Tibial artery (tissue), 4 donors: ENCODE measurements at places on chromosomes 2 and 18.

DNA sequence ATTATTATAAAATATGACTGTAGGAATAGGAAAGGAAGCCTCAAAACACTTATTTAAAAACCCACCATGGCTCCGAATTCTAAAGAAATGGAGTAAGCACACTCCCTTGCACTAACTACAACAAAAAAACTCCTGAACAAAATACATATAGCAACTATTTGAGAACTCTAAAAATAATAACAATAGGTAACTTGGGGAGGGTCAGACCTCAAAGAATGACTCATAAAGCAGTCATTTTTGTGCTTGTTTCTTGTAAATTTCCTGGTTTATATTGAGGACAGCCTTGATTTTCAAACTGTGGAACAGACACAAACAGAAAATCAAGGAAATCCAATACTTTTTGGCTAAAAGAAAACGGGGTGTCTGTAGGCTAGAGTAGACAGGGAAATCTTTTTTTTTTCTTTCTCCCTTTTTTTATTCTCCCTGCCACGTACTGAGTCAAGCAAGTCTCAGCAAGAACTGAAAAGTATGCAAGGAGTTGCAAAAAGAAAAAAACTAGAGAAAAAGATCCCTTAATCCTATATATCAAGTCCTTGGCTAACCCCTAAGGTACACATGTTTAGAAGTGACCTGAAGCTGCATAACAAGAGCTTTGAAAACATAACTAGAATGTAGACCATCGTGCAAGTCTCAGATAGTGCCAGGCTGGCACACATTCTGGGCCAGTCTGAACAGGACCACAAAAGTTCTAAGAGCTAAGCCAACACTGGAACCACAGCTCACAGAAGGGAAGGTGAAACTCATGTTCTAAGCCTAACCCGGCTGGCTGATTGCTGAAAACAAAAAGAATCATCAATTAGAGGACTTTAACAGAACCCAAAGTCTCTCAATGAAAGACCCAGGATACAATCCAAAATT lies 403.1 kb upstream of the LYPD1 start:
- DNase-seq = no peak
- H3K27ac ChIP-seq = no peak overlapping the region
- H3K36me3 ChIP-seq = no peaks in the 10 kb centered on the region
- H3K4me3 ChIP-seq = no peak overlapping the region

DNA sequence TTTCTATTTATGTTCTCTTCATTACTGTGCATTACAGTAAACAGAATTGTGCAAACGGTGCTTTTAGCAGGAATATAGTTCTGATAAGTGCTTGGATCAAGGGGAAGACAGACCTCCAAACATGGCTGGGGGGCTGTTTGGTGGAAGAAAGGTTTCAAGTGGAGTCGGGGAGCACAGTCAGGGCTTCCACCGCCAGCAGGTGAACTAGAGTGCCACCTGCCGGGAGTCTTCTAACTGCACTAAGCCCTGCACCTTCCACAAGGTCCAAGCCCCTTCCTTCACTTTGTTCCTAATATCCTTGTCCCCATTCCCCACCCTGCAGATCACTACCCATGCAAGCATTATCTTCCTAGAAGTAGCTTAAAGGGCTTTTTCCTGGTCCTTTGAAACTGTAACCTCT lies 11.1 kb downstream of the ONECUT2 start:
- no peak overlapping the region for H3K4me3 ChIP-seq
- DNase-seq = no peak

- no peak overlapping the region for H3K4me3 ChIP-seq
- no peak for DNase-seq
- no peaks in the 10 kb centered on the region for H3K4me1 ChIP-seq
- H3K27me3 ChIP-seq = no peaks in the 10 kb centered on the region
These were observed 28.0 kb downstream of the STAT4 start for GRCh38 chr2:191122638-191123294.

GRCh38 chr2:169641464-169641863 lies 52.7 kb downstream of the CFAP210 start:
- peaks cover 12% of the 10 kb centered on the region for H3K36me3 ChIP-seq
- no peaks in the 10 kb centered on the region for H3K4me1 ChIP-seq
- no peak overlapping the region for H3K4me3 ChIP-seq
- H3K27me3 ChIP-seq = no peaks in the 10 kb centered on the region
- no peak for DNase-seq

DNA sequence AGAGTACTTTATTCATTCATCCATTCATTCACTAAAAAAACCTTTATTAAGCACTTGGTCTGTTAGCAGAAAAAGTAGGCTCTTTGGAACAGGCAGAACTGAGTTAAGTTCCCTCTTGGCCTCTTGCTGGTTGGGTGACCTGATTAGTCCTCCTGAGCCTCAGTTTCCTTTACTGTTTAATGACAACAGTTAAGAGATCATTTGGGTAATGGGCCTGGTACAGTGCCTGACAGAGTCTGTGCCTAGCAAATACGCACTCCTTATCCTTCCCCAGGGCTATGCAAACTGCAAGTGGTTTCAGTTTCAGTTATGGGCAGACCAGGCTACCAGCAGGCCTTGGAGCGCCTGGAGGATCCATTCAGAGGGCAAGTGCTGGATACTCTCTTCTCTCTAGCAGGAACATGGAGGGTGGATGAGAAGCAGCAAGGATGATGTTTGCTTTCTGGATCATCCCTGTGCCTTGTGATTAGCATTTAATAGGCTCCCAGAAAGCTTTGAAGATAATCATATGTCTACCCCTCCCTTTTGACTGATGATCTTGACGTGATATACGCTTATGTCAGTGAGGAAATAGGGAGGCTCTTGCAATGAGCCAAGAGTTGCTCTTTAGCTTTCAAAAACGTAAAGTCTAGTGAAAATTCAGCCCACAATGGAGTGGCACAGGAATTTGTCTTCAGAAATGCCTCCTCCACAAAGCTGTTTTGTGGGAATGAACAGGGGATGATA lies 12.4 kb upstream of the TAF1B start:
- DNase-seq = no peak
- no peak overlapping the region for H3K27ac ChIP-seq
- no peaks in the 10 kb centered on the region for H3K36me3 ChIP-seq
- H3K27me3 ChIP-seq = no peaks in the 10 kb centered on the region
- H3K4me1 ChIP-seq = no peaks in the 10 kb centered on the region

GRCh38 chr18:21433436-21433835 lies 167.1 kb downstream of the ESCO1 start:
- no peak for DNase-seq
- no peak overlapping the region for H3K4me3 ChIP-seq

DNA sequence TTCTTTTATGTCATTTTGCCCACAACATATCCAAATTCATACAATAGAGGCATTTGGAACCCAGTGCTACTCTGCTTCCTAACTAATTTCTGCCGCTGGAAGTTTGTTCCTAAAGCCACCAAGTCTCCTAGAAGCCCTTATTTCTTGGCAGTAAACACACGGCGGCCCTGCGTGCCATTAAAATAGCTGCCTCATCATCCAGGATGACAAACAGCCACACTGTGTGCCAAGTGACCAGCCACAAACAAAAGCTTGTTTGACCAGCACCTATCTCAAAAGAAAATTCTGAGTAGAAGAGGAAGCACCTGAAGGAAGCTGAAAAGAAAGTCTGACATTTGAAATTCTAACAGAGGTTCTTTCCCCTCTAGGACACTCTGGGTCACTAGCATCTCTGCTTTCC lies 64.2 kb downstream of the BCL11A start:
- H3K27me3 ChIP-seq = no peaks in the 10 kb centered on the region
- no peaks in the 10 kb centered on the region for H3K4me1 ChIP-seq
- no peak overlapping the region for H3K4me3 ChIP-seq

GRCh38 chr2:88673363-88673762 lies 18.1 kb upstream of the RPIA start:
- H3K4me3 ChIP-seq = no peak overlapping the region
- no peak overlapping the region for H3K27ac ChIP-seq
- no peaks in the 10 kb centered on the region for H3K27me3 ChIP-seq
- DNase-seq = no peak
- no peaks in the 10 kb centered on the region for H3K36me3 ChIP-seq
- H3K4me1 ChIP-seq = no peaks in the 10 kb centered on the region

- no peaks in the 10 kb centered on the region for H3K27me3 ChIP-seq
- DNase-seq = no peak
- H3K4me1 ChIP-seq = no peaks in the 10 kb centered on the region
- H3K4me3 ChIP-seq = no peak overlapping the region
- H3K27ac ChIP-seq = no peak overlapping the region
- H3K36me3 ChIP-seq = no peaks in the 10 kb centered on the region
These were observed 31.9 kb downstream of the CCBE1 start for GRCh38 chr18:59665057-59666006.

DNA sequence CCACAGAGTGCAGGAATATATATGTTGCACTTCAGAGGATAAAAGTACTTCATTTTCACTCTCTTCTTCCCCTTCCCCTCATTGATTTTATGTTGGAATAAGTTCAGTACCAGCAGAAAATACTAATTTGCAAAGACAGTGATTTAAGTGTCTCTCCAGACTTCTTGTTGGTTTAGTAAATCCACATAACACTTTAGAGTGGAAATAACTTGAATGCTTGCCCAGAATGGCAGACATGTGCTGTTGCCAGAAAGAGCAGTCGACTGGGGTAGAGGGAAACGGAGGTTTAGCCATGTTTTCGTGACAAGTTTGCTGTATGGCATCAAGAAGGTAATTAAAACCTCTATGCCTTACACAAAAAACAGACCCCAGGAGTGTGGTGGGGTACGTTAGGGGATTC lies 246.0 kb upstream of the CXCR4 start:
- DNase-seq = no peak
- no peaks in the 10 kb centered on the region for H3K36me3 ChIP-seq
- H3K27ac ChIP-seq = no peak overlapping the region
- H3K4me3 ChIP-seq = no peak overlapping the region
- no peaks in the 10 kb centered on the region for H3K4me1 ChIP-seq
- no peaks in the 10 kb centered on the region for H3K27me3 ChIP-seq

GRCh38 chr2:97781981-97782380 lies 68.6 kb downstream of the ZAP70 start:
- no peak for DNase-seq
- no peaks in the 10 kb centered on the region for H3K36me3 ChIP-seq
- H3K4me3 ChIP-seq = no peak overlapping the region
- H3K27me3 ChIP-seq = no peaks in the 10 kb centered on the region
- no peaks in the 10 kb centered on the region for H3K4me1 ChIP-seq
